Fibroblast of upper back skin (primary cell): ENCODE measurements at places on chromosomes 3 and 15.
A peak's percentile ranks its signal among the peaks of the same experiment; 100 is the strongest.

- DNase-seq: peak; percentile 98
Measured at GRCh38 chr3:71998995-71999673, 214.2 kb upstream of the PROK2 start.

DNA sequence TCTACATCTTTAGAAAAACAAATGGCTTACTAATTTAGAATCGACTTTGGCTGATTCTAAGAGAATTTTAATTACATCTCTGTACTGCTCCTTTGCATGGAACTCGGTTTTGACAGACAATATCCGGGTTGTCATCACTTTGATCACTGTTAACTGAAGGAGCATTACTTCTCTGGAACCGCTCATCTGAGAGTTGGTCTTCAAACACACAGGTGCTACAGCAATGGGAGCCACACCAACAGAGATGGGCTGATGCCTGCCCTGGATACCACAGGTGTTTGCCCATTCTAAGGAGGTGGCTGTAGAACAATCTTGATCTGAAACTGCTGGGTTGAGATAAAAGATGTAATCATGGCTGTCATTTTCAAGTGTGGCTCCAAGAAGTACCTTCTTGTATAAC lies 21.6 kb downstream of the LINS1 start:
- no peak for DNase-seq

DNA sequence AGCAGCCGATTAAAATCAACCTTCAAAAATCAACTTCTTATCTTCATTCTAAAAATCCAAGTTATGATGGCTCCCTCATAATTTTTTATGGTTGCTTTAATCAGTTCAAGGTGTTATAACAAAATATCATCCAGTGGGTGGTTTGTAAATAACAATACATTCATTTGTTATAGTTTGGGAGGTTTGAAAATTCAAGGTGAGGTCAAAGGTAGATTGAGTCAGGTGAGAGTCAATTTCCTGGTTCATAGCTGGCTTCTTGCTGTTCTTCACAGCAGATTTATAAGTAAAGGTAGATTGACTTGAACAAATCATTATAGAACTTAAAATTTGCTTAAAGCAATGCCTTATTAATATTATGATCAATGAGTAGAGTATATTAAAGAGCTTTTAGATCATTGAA lies 192.8 kb downstream of the CADM2 start:
- no peak for DNase-seq

DNA sequence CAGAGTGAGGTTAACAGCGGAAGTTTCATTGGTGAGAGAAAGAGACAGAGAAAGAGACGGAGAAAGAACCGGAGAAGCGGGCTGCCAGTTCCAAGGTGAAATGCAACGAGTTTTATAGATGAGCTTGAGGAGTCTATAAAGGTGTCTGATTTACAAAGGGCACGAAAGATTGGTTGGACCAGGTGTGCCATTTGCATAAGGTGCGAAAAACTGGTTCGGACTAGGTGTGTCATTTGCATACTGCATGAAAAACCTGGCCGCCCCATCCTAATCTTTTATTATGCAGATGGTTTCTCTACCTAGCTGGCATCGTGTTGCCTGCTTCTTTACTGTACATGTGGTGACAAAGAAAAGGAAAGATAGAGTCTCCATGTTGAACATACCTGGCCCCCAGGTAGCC lies 253.8 kb upstream of the IGF1R start:
- no peak for DNase-seq

- no peak for DNase-seq
Measured at GRCh38 chr3:185586686-185587039, 568 bp downstream of the SENP2 start.

DNA sequence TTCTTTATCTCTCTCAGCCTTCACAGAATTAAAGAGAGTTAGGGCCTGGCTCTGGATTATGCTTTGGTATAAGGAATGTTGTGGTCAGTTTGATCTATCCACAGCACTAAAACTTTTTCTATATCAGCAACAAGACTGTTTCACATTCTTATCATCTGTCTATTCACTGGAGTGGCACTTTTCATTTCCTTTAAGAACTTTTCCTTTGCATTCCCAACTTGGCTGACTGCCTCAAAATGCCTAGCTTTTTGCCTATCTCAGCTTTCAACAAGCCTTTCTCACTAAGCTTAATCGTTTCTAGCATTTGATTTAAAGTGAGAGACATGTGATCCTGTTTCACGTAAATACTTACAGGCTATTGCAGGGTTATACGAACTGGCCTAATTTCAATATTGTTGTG lies 471.8 kb downstream of the GBE1 start:
- DNase-seq: peak; percentile 86

- DNase-seq: peak; percentile 65
Measured at GRCh38 chr15:45205192-45205591, 17.4 kb upstream of the SHF start.

GRCh38 chr3:153590051-153590450 lies 428.0 kb downstream of the RAP2B start:
- peak; percentile 53 for DNase-seq

DNA sequence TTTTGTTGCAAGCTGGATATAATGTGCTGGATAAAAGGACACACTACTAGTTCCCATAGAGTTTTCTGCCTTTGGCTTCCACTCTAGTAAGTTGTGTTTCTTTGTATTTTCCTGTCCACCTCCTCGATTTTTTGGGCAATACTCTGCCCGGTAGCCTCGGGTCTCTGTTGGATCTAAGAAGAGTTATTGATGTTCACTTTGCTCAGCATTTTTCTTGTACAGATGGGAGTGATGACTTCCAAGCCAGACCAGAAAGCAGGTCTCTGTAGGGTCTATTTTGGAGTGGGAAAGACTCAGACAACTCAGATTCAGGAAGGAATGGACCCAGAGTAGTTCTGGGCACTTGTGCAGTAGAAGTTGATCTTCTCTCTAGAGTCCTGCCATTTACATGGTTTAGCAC lies 36.0 kb upstream of the PRTG start:
- DNase-seq: no peak

- no peak for DNase-seq
Measured at GRCh38 chr3:46409739-46410489, 2.9 kb downstream of the CCRL2 start.

DNA sequence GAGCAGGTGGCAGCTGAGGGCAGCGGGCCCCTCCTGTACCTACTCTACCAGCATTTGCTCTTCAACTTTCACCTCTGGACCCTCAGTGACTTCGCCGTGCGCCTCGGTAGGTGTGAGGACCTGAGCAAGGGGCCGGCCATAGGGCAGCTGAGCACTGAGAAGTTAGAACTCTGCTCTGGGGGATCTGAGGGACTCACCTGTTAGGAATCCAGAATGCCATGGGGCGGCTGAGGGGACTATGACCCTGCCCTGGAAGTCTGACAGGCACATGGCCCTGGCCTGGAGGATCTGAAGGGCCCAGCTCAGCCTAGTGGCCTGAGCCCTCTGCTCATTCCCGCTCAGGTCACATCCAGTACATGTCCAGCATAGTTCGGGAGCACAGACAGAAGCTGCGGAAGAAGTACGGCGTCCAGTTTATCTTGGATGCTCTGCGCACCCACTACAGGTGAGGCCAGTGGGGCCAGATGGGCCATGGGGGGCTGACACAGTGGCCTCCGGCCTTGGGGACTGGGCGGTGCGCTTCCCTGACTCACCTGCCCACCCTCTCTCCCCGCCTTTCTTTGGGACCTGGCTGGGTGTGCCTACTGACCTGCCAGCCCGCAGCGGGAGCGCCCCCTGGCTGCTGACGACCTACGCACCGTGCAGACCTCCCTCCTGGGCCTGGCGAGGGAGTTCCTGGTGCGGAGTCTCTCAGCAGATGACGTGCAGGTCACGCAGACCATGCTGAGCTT lies 18.8 kb downstream of the NBEAL2 start:
- peak; percentile 24 for DNase-seq

GRCh38 chr3:158267015-158267414 lies 157.1 kb downstream of the RSRC1 start:
- no peak for DNase-seq

DNA sequence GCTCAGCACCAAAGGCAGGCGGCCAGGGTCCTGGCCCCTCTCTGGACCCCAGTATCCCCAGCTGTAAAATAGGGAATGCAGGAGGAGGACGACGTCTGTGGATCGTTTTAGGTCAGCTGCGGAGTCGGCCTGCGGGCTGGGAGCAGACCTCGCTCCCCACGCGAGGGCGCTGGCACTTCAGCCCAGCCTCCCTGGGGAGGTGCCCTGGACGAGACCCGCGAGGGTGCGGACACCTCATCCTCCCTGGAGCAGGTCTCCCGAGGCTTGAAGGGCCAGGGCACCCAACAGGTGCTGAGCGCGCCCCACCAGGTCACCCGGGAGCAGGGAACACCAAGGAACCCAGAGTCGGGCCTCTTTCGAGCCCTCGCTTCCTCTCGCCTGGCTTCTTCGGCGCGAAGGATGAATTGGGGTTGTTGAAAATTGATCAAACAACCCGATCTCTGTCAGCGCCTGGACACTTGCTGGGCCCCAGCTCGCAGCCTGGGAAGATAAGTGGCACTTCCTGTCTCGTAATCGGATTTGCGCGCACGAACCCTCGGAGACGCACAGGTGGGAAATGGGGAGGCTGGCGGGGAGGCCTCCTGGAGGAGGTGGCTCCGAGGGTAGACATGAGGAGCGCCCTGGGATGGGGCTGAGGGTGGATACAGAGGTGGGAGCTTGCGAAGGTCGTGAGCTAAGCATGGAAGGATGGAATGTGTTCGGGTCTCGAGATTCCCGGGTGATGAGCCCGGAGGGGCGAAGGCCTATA lies 588 bp upstream of the VIPR1 start:
- DNase-seq: no peak

DNA sequence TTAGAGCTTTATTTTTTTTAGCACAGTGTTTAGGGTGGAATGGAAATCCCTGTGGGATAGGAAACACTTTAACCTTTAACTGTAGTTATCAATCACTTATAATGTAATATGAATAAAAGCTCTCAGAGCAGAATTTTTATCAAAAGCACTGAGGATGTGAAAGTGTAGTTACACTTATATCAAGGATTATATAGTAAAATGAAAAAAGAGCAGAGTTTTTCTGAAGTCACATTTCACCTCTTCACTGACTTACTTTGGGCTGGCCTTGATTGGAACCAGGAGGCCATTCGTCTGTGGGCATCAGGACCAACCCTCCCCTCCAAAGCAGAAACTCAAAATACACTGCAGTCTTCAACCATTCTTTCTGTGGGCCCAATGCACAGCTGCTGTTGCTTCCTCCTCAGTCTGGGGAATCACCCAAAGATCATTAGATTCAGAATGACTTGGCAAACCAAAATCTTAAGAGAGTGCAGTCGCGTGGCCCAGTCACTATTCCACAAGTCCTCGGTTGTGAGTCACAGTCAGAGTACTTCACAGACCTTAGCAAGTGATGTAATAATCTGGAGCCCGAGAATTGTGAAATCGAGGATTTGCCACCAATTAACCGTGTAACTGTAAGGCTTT lies 132.6 kb upstream of the COL8A1 start:
- DNase-seq: peak; percentile 89

- no peak for DNase-seq
Measured at GRCh38 chr15:90209591-90209990, 8.5 kb downstream of the SEMA4B start.

- peak; percentile 79 for DNase-seq
Measured at GRCh38 chr3:157606011-157606851, 103.0 kb upstream of the VEPH1 start.

GRCh38 chr3:169144731-169145130 lies 518.8 kb downstream of the MECOM start:
- no peak for DNase-seq

DNA sequence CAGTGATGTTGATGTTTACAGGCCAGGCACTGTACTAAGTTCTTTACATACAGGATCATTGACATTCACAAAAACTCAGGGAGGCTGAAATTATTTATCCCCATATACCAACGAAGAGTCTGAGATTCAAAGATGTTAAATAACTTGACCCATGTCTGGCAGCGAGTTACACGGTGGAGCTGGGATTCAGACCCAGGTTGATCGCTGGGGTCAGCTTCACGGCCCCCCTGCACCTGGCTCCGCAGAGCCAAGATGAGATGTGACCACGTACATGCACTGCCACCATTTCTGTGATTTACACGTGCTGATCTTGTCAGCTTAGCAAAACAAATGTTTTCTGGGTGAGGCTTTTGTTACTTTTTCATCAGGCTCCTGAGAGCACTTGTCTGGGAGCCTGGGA lies 109.8 kb downstream of the EEFSEC start:
- no peak for DNase-seq

- DNase-seq: no peak
Measured at GRCh38 chr3:44429459-44429858, 48.0 kb downstream of the ZNF445 start.

GRCh38 chr3:51678641-51679040 lies 7.6 kb downstream of the TEX264 start:
- no peak for DNase-seq

DNA sequence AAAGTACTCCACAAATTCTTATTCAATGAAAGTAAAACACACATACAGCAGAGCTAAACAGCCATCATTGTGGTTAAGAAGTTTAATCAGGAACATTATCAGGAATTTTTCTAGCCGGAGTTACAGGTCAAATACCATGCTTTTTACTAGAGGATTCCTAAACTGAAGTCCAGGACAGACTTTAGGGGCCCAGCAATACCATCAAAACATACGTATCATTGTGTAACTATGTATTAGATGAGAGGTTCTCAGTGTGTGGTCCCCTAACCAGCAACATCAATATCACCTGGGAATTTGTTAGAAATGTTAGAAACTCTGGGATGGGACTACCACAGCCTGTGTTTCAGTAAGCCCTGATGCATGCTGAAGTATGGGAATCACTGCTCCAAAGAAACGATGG lies 404.2 kb upstream of the IL12A start:
- DNase-seq: peak; percentile 56

DNA sequence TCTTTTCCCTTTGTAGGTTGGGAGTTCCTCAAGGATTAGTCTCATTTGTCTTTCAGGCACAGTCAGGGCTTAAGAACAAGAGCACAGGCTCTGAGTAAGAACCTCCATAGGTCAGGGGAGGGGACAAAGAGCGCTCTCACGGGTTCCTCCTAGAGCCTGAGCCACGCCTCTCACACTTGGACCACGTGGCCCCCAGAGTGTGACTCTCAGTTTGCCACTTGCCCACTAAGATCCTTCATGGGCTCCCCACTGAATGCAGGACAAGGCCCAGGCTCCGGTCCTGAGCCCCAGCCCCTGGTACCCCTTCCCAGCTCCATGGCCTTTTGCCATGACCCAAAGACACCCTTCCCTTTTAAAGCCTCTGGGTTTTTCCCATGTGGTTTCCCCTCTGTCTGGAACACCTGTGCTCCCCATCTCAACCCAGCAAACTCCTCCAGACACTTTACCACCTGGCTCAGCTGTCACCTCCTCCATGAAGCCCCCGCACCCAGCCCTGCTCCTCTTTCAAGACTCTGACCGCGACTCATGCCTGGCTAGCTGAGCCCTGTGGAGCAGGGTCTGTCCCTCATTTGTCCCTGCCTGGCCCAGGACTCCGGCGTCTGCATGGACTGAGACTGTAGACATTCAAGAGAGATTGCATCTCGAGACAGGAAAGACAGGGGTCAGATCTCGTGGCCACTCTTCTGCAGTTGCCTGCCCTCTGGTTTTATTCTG lies 32.7 kb downstream of the IQSEC1 start:
- no peak for DNase-seq

DNA sequence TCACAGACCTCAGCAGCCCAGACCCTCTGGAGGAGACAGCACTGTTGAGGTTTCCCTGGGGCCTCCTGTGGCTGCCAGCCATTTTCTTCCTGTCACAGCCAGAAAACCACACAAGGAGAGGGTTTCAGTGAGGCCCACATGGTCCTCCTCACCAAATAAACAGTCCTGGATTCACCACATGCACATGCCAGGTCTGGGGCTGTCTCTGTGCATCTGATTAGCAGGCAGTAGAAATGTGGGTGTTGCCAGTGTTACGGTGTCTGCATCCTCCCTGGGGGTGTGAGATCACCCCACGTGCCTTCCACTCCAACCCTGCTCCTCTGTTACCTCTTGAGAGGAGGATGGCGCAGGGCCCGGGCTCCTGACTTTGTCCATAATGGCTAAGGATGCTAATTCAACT lies 140.4 kb downstream of the CHDH start:
- DNase-seq: no peak
